ENCODE measurements at places on chromosomes 12 and 14. TPM values are rescaled to one million over a fixed set of nuclear protein-coding genes. Genes with fewer than 3 reads are reported as not detected.
A peak's percentile ranks its signal among the peaks of the same experiment; 100 is the strongest.

GRCh38 chr12:120960657-120961056, 17.7 kb upstream of the HNF1A start:
- peak; percentile 55 for DNase-seq

DNA sequence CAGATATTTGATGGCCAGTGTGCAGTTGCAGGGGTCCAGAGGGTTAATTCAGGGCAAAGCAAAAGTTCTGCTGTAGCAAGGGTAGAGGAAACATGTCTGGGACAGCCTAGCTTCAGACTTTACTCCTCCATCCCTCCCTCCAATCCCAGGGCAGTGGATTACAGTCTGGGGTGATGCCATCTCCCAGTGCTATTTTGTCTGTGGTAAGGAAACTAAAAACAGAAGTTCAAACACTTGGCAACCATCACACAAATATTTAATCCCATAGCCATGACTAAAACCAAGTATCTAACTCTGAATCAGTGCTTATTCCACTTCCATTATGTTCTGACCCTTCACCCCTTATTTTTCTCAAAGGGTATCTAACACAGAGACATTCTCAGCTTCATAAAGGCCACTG, 61.8 kb downstream of the PIK3C2G start:
- DNase-seq: no peak

DNA sequence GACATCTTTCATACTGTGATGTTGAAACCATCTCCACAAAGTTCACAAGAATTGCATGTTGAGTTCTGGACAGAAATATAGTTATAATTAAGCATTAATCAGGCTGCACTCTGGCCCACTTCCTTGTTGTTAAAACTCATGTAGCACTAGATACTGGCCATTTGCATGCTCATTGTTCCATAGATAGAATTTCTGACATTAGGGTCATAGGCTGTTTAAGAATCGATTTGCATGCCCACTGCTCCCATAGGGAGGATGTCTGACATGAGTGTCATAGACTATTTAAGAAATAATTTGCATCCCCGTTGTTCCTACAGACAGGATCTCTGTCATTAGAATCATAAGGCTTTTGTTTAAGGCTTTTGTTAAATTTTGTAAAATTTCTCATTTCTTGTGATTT, 50.2 kb downstream of the MYF5 start:
- DNase-seq: no peak

DNA sequence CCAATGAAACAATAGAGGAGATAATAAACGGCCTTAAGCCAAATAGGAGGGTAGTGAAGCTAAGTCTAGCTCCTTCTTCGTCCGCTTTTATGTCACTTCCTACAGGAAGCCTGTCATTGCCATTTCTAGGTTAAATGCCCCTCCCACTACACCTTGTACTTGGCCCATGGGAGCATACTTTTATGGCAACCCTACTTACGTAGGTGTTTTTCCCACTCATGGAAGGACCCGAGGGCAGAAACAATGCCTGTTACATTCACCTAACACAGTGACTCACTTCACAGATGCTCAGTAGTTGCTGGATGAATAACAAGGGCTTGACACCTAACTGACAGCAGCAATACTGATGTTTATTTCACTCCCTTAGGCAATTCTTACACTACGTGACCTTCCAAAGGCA, 44.5 kb downstream of the ALKBH1 start:
- no peak for DNase-seq

- DNase-seq: no peak
Measured at GRCh38 chr12:9731797-9732196, 1.1 kb downstream of the CLECL1 start.

DNA sequence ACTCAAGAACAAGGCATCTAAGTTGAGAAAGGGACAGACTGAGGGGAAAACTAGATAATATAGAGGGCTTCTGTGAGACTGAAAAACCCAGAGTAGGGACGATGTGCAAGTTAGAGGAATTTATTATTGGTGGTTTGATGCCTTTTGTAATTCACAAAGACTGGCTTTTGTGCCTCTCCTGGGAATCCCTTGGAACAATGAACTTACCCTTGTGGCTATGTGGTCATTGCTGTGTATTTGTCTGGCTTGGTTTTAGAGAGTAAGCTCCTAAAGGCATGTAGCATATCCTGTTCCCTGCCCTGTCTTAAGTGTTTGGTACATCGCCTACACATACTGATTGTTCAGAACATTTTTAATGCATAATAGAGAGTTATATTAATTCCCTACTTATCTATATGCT, 26.6 kb downstream of the DCN start:
- no peak for DNase-seq

DNA sequence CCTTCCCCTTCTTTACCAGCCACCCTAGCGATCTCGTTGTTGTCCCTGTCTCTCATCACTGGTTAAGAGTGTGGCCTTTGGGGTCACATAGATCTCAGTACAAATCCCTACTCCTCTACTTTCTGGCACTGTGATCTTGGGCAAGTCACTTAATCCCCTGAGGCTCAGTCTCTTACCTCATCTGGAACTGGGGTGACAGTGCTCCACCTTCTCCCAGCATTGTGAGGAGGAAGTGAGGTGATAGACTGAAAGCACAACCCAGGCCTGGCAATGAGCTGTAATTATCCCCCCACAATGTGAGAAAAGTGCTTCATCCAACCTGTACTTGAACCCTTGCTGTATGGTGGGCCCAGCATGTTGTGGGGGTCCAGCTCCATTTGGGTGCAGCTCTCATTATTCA, 48.0 kb downstream of the IRAK3 start:
- no peak for DNase-seq

- DNase-seq: no peak
Measured at GRCh38 chr12:108679106-108679681, 45.5 kb upstream of the SELPLG start.

DNA sequence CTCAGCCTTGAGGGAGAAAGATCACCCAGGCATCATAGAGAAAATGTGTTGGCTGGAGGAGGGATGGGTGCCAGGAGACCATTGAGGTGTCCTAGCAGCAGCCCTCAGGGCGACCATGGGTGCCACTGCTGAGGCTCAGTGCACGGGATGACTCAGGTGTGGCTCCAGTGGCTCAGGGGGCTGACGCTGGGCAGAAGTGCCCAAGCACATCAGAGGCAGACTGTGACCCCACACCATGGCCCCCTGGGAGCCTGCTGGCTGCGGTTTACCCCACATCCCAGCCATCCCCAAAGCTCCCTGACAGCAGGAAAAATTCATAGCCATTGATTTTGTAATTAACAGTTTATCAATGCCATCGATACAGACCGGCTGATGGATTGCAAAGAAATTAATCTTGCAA, 120.7 kb downstream of the ESRRB start:
- DNase-seq: no peak

- peak; percentile 76 for DNase-seq
Measured at GRCh38 chr12:4293299-4293965, 19.9 kb downstream of the CCND2 start.

DNA sequence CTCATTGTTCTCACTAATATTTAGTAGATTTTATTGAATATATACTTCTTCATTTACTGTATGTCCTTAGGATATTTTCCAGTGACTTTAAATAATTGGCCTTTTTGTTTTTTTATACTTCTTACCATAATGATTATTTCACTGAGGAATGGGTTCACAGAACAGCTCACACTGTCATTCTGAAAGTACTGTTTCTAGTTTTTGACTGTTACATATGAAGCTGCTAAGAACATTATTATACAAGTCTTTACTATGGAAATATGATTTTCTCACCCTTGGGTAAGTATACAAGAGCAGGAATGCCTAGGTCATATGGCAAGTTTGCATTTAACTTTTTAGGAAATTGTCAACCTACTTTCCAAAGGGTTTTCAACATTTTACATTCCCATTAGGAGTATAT, 343.1 kb downstream of the CCER1 start:
- no peak for DNase-seq

- DNase-seq: no peak
Measured at GRCh38 chr14:33836900-33837577, 113.8 kb downstream of the EGLN3 start.

GRCh38 chr12:24307153-24307552, 357.7 kb upstream of the SOX5 start:
- no peak for DNase-seq

GRCh38 chr12:62021808-62022207, 238.4 kb upstream of the USP15 start:
- no peak for DNase-seq

- DNase-seq: no peak
Measured at GRCh38 chr14:64278458-64278857, 15.7 kb downstream of the ESR2 start.

- no peak for DNase-seq
Measured at GRCh38 chr12:123139926-123140675, 10.8 kb downstream of the PITPNM2 start.

GRCh38 chr14:68856572-68856971, 63.7 kb upstream of the ZFP36L1 start:
- no peak for DNase-seq

DNA sequence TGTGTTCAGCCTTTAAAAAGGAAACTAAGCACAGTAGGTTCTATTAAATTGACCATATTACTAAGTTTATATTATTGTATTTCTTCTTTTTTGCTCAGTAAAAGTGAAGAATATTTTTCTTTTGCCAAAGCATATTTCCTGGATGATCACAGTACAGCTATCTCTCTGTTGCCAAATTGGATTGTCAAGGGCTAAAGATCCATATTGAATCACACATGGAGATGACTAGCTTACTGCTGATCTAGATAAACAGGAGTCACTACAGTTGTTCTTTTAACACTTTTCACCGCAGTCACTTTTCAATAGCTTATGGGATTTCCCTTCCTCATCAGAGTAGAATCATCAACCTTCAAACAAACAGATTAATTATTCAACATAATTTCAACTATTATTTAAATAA, 78.6 kb downstream of the LRRC9 start:
- DNase-seq: no peak

DNA sequence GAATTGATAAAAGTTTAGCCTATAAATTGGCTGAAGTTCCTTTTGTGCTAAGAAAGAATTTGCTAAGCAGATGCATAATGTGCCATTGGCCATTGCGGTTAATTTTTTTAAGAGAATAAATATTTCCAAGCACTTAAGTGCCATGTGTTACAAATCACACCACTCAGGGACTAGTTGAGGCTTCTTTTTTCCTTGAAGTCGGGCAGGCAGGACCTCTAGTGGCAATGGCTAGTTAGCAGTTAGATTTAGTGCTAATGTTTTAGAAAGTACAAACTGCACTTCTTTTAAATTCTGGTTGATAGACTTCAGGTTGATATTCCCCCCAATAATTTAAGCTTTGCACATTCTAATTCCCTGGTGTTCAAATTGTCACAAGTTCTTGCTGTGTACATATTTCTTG, 294.3 kb downstream of the APAF1 start:
- peak; percentile 11 for DNase-seq

Gene BDKRB2
- not detected for total RNA-seq

Gene SLCO1A2
- not detected for total RNA-seq

Gene ANKS1B
- 0.54 TPM for total RNA-seq

Gene IL31
- not detected for total RNA-seq

Gene HHIPL1
- 0.07 TPM for total RNA-seq

Gene PLEKHG7
- total RNA-seq: not detected

Gene HOXC5
- total RNA-seq: not detected

Gene NEMF
- 62.3 TPM for total RNA-seq

All from activated CD8-positive, alpha-beta T cell treated with anti-CD3 and anti-CD28 coated beads for 36 hours (primary cell).